Stimulated activated CD8-positive, alpha-beta memory T cell treated with anti-CD3 and anti-CD28 coated beads, Interleukin-4, amount 100 ng/mL, for 1 hour (primary cell): ENCODE measurements at places on chromosomes 1 and 21.

DNA sequence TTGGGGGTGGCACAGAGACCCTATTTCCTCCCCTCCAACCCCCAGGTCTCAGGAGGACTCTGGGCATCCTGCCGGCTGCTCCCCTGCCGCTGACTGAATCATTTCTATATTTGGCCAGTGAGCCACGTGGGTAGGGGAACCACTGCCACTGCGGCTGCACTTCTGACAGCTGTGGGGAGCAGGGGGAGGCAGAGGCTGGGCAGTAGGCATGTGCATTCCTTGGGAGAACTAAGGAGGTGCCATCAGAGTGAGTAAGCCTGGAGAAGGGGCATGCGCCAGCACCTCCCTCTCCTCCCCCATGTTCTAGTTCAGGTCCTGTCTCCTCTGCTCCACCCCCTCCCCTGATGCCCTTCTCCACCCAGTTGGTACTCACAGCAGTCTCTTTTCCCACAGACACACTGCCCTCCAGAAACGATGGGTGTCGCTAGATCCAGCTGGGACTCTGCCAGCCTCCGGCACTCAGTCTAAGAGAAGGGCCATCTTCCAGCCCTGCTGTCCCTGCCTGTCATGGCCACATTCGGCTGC, 12.0 kb downstream of the PPFIA4 start:
- no peak for DNase-seq

DNA sequence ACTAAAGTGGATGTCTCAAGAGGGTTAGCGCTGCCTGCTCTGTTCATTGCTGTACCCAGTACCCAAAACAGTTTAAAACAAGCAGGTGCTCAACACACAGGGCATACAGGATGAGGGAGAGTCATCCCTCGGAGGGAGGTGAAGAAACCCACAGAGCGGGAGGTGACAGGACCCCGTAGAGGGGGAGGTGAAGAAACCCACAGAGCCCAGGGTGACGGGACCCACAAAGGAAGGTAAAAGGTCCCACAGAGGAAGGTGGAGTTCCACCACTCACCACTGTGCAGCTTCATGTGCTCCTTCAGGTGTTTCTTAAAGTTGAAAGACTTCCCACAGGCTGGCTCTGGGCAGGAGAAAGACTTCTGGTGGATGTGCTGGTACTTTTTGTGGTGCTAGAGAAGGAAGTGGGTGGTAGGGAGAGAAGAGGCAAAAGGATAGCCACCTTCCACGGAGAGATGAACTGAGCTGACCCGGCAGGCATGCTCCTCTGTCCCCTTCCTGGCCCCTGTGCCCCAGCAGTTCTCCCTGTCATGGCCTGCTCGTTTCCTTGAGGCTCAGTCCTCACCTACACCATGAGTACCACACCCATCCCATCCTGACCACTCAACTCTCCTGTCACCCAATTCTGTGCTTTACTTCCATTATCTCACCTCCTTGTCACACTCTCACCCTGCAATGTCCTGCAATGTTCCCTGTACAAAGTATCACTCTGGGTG, 5.1 kb downstream of the ZNF692 start:
- DNase-seq: no peak

DNA sequence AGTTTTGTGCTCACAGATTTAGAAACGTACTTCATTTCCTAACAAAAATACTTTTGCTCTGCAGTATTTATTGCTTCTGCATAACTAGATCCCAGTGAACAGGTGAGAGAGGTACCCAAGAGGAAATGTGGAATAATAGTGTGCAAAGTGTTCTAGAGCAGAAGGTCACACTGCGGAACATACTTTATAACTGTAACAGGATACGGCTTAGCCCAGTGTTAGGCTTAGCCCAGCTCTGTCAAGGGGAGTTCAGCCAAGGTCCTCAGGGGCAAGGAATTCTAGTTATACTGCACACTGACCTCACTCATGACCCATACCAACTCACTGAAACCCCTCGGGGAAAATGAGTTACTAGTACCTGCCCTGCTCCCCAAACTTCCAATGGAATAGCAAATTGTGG, 55.3 kb downstream of the PTPN14 start:
- DNase-seq: no peak

GRCh38 chr1:192474080-192474683, 101.4 kb upstream of the RGS1 start:
- no peak for DNase-seq

- DNase-seq: no peak
Measured at GRCh38 chr21:22174746-22175145, 1176.5 kb downstream of the NCAM2 start.

- no peak for DNase-seq
Measured at GRCh38 chr1:63073309-63074306, 248.8 kb upstream of the FOXD3 start.

DNA sequence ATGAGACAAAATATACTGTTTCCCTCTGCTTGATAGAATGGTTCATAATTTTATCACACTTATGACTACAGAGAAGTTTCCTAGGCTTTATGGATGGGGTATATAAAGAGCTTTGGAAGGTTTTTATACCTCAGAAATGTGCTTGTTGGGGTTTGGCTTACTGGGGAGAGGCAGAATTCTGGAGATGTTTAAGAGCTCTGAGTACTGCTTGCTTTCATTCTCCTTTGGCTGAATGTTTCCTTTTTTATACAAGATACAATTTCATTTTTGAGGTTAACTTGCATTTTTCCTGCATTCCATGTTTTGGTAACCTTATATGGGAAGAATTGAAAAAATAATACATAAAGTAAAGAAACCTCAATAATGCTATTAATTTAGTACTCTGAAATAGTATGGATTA, 157.7 kb upstream of the COL11A1 start:
- no peak for DNase-seq

- DNase-seq: no peak
Measured at GRCh38 chr1:224262373-224263054, 67.5 kb downstream of the NVL start.
